ENCODE measurements at places on chromosomes 16 and 17.

GRCh38 chr16:69926241-69926640 lies 24.9 kb upstream of the CLEC18A start:
- DNase-seq, result no peak

GRCh38 chr17:61018938-61019337 lies 341.3 kb downstream of the BCAS3 start:
- no peak for DNase-seq

GRCh38 chr16:51034481-51035109 lies 116.5 kb downstream of the SALL1 start:
- DNase-seq, result no peak

DNA sequence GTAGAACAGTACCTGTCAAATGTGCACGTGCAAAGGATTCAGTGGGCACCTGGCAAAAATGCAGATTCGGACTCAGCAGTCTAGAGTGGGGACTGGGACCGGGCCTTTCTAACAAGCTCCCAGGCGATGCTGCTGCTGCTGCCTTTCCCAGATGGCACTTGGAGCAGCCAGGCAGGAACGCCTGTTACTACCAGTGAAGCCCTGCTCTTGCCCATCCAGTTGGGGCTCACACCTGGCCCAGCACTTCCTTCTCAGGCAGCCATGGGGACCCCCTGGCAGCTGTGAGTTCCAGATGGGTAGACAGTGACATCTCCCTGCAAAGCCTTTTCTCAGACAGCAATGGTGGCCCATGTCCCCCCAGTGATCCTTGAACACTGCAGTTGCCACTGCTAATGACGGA lies 30.4 kb downstream of the KDM8 start:
- no peak for DNase-seq

DNA sequence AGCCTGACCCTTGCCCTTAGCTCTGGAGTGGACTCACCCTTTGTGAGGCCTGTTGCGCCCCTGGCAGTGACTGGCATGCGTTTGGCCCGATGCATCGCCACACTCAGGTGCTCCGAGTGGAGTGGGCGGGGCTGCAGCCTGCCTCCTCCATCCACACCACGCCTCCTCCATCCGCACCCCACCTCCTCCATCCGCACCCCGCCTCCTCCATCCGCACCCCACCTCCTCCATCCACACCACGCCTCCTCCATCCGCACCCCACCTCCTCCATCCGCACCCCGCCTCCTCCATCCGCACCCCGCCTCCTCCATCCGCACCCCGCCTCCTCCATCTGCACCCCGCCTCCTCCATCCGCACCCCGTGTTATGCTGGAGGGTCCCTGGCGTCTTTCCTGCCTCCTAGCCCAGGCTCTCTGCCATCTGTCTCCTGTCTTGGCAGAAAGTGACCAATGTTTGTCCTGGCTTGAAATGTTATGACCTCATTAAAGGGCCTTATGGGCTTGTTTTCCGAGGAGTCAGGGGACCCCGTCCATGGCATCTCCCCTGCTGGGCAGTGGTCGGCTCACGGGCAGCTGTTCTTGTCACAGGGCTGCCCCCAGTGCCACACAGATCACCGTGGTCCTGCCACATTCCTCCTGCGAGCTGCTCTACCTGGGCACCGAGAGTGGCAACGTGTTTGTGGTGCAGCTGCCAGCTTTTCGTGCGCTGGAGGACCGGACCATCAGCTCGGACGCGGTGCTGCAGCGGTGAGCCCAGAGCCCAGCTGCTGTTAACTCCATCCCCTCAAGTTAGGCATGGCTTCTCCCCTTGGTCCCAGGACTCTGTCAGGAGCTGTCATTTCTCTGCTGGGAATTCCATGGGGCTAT lies 28.7 kb upstream of the MYO15B start:
- DNase-seq, result no peak

- DNase-seq, result no peak
Observed at GRCh38 chr17:72778169-72779151, 314.0 kb downstream of the SLC39A11 start.

DNA sequence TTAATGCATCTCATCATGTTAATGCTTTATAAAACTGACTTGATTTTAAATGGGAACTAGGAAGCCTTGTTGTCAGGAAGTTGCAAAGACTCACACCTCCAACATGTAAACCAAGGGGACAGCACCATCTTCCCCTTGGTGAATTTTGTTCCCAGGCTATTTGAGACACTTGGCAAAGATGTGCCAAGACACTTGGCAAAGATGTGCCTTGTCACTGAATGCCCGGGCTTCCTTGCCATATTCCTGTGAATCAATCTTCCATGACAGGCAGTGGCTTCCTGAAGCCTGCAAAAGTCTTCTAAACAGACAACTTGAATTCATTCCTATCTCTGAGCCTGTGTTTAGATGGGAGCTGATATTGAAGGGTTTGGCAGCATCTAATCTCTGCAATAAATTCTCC lies 465.4 kb upstream of the C16orf82 start:
- DNase-seq, result no peak

- DNase-seq, result no peak
Observed at GRCh38 chr16:10547708-10548107, 32.7 kb downstream of the EMP2 start.

GRCh38 chr16:8963010-8963820 lies 491 bp downstream of the USP7 start:
- DNase-seq, result no peak

DNA sequence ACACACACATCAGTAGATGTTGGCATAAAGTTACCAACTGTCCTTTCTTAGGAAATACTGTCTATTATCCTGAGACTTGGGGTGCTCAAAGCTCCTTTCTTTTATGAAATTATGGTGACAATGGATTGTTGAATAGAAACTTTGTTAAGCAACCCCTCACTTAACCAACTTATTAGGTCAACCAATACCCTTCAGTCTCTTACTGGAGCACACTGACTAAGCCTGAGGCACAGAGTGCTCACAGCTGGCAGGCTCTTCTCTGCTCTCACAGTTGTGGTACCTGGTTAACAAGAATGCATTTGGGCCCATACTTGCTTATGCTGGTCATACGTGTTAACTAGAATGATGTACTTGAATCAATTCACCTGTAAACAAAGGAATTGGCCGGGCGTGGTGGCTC lies 24.8 kb downstream of the CD300LF start:
- no peak for DNase-seq

- no peak for DNase-seq
Observed at GRCh38 chr17:12415031-12415430, 250.7 kb upstream of the MYOCD start.

DNA sequence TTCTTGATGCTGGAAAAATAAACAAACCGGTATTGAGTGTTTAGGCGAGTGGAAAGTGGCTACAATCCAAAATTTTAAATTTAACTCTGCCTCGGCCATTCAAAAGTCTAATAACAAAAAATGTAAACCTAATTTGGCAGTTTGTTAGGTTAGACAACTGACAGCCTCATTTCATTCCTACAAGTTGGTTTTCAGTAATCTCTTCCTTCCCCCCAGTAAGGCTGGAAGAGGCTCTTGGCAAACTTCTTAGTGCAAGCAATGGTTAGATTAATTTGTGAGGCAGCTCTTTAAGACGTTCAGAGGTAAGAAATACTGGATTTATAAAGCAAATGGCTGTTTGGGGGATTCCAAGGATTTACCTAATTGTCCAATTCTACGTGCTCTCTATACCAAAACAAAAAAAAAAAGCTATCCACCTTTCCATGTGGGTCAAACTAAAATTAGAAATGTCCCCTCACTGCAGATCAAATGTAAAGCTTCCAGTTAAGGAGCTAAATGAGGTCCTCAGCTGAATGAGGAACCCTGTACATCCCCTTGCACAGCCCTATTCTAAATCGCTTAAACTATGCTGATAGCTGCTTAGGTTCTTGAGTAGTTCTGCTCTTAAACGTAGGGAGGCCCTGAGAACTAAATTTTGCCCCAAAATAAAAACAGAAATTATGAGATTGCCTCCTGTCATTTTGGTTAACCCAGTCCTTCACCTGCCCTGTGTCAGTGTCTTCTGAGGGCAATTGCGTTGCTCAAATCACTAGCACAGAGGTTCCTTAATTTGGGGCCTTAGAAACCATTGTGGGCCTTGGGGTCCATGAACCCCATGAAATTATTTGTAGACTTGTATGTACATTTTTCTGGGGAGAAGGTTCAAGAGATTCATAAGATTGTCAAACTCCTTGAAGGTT lies 2.9 kb downstream of the HEXIM1 start:
- DNase-seq, result no peak

DNA sequence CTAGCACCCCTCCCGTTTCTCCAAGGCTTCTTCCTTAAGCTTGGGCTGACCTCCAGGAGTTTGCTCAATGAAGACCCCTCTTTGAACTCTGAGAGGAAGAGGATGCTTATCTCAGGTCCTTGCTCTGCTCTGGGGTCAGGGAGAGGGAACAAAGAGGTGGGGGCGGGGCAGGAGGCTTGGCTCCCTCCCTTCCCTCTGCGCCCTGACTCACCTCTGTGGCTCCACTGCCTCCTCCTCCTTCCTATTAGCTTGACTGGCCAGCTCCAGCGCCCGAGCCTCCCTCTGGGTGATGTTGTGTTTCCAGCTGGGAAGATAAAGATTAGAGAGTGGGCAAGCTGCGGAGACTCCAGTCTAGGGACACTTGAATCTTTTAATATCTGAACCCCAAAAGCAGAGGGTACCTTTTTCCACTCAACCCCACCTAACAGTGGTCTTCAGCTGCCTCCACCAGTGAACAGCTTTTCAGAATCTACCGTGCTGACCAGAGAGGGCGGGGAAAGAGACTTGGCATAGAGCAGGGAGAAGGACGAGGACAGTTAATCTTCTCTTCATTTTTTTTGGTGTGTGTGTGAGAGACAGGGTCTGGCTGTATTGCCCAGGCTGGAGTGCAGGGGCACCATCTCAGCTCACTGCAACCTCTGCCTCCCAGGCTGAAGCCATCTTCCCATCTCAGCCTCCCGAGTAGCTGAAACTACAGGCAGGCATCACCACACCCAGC lies 6.7 kb downstream of the GIP start:
- DNase-seq, result no peak

DNA sequence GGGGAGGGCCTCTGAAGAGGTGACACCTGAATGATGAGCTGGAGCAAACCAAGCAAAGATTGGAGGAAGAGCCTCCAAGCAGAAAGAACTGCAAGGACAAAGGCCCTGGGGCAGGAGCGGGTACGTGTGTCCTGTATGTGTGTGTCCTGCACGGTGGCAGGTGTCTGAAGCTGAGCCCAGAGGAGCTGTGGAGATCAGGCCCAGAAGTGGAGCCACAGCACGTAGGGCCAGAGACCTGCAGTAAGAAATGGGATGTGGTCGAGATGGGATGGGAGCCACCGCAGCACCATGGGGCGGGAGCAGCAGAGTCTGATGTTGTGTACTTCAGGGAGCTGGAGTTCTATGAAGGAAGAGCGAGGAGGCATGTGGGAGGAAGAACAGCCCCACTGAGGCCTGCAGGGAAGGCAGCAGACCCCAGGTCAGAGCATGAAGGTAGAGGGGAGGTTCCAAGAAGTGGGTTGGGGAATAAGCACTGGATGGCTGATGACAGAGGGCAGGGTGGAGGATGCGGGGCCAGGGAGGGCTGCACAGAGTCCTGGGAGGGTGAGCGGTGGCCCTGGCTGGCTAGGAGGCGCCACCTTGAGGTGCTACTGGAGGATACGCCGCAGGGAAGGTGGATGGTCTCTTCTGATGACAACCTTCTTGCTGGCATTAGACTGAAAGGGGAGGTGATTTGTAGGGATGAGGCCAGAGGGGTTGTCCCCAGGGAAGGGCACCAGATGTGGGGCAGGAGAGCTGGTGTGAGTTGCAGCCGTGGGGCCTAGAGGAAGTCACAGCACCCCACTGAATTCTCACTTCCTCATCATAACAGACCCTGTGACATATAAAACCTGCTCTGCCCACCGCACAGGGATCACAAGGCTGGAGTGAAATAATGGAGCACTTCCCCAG lies 10.6 kb upstream of the CETP start:
- peak; percentile 79 for DNase-seq

DNA sequence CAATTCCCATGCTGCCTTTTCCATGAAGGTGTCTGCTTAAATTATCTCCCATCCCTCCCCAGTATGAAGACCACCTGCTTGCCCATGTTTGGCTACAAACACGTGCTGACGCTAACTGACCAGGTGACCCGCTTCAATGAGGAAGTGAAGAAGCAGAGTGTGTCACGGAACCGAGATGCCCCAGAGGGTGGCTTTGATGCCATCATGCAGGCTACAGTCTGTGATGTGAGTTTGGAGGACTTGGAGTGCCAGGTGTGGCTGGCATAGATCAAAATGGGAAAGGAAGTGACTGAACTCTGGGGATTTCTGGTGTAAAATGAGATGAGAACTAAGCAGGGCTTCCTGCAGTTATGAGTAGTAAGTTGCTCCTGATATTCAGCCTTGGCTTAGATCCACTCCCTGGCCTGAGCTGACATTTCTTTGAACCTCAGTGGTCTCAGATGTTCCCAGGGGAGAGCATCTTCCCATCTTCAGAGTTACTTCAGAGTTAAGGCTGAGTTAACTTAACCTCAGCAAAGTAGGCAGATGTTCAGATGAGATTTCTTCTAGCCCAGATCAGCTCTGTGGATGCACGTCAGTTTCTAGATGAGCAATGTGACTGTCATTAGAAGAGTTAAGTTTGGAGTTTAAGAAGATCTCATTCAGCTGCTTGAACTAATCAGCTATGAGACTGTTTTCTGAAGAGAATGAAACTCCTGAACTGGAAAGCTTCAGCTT lies 32.7 kb downstream of the ITGB3 start:
- DNase-seq, result peak; percentile 73

- DNase-seq, result peak; percentile 85
Observed at GRCh38 chr16:50266337-50267091, at the start of gene ADCY7. ADCY7 (plus strand) TSS chr16:50266551; CDS start chr16:50288180, 21,629 bp downstream.

DNA sequence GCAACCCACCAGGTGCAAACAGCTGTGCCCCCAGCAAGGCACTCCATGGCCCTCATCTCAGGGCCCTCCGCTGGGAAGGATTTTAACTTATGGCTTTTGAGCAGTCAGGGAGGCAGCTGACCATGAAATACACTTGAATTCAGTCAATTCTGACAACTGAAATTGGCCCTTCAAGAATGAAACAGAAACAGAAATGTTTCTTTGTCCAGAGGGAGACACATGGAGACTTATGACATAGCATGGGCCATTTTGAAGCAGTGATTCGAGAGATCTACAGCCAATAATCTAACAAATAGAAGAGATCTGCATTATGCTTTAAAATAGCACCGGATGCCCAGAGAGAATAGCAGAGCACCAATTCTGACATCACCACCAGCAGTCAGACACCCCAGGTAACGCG lies 7.5 kb downstream of the CACNG1 start:
- peak; percentile 49 for DNase-seq

- no peak for DNase-seq
Observed at GRCh38 chr17:33085256-33085655, 93.6 kb downstream of the SPACA3 start.
